SHP77 treated with DMSO at 0.1 percent for 48 hours (cell line): ENCODE measurements at places on chromosomes 6 and 20.

- DNase-seq = no peak
Measured at GRCh38 chr6:87590990-87591389, 1.1 kb downstream of the ORC3 start.

DNA sequence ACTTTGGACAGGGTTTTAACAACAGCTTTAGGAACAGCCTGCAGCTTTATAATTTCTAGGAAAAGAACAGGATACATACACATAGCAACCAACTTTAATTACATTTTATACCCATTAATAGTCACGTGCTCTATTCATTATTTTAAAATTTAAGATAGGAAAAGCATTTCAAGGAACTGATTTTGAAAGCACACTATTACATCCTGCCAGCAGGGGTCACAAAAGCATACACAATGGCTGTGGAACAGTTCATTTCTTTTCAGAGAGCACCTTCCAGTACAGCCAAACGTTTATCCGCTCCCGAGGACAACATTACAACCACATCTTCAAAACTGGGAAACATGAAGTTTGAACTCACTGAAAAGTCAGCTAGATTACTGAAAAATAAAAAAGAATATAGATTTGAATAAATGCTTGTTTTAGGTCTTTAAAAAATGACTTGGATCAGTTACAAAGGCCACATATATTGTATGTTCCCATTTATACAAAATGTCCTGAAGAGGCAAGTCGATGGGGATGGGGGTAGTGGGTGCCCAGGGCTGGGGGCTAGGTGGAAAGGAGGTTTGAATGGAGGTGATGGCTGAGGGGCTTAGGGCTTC lies 104.6 kb upstream of the EXOC2 start:
- DNase-seq = no peak

- no peak for DNase-seq
Measured at GRCh38 chr6:163308629-163309440, 105.7 kb upstream of the QKI start.

- DNase-seq = no peak
Measured at GRCh38 chr6:163080228-163080627, 334.3 kb upstream of the QKI start.

- peak; percentile 23 for DNase-seq
Measured at GRCh38 chr6:117840541-117840983, 66.5 kb upstream of the SLC35F1 start.

DNA sequence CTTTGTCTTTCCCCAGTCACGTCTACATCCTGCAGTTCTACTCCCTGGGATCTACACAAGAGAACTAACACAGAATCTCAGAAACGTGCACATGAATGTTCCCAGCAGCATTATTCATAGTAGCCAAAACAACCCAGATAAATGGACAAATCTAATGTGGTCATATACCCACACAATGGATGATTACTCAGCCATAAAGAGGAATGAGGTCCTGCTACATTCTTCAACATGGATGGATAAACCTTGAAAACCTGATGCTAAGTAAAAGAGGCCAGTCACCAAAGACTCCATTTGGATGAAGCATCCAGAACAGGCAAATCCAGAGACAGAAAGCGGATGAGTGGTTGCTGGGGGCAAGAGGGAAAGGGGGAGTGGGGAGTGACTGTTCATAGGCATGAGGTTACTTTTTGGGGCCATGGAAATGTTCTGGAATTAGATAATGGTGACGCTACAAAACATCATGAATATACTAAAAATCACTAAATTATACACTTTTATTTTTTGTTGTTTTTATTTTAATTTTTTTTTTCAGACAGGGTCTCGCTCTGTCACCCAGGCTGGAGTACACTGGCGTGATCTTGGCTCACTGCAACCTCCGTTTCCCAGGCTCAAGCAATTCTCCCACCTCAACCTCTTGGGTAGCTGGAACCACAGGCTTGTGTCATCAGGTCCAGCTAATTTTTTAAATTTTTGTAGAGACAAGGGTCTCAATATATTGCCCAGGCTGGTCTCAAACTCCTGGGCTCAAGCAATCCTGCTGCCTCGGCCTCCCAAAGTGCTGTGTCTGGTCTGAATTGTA lies 50.8 kb upstream of the DSN1 start:
- DNase-seq = no peak

GRCh38 chr6:105596284-105596755 lies 193.4 kb upstream of the PREP start:
- no peak for DNase-seq

GRCh38 chr6:122407712-122408111 lies 8.3 kb downstream of the HSF2 start:
- DNase-seq = no peak

DNA sequence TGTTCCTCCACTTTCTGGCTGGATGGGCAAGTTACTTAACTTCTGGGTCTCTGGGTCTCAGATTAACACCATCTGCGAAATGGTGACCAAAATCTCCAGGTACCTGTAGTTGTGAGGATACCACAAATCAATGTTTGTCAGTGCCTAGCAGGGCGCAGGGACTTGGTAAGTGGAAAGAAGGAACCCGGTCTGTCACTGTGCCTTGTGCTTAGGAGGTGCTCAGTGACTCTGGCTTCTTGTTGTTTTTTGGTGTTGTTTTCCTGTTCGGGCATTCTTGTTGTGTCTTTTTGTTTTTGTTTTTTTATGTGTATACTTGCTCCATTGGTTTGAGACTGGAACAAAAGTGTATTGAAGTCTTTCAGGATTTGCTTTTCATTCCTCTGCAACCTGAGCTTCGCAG lies 17.8 kb downstream of the TM9SF4 start:
- no peak for DNase-seq
